ENCODE measurements at places on chromosomes 7 and 10.

DNA sequence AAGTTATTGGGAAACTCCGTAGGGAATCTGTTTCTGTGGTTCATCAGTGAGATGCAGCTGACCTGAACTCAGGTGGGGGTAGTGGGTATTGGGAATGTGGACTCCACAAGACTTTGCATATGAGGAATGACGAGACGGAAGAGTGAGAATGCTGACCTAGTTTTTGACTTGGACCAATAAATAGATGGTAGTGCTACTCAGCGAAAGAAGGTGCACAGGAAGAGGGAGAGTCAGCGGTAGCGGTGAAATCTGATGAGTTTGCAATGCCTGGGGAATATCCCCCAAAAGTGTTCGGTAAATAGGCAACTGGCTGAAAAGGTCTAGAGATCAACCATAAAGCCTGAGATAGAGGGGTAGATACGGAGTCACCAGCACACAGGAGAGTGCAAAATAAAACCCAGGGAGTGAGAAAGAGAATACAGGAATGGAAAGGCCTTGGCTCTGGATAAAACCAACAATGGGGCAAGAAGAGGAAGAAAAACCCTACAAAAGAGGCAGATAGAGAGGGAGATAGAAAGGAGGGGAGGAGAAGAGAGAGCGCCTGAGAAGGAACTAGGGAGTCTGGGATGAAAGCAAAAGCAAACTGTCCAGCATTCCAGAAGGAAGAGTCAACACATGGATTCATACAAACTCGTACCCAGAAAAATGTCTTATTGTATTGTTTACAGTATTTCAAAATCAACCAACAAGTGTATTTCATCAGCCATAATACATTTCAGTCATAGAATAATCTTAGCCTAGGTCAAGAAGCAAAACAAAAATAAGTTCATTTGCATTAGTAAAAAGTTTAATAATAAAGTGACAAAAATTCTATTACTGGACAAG, 5.4 kb downstream of the ARHGAP21 start:
- no peak for DNase-seq

GRCh38 chr7:42491106-42491505, 254.1 kb upstream of the GLI3 start:
- no peak for DNase-seq

DNA sequence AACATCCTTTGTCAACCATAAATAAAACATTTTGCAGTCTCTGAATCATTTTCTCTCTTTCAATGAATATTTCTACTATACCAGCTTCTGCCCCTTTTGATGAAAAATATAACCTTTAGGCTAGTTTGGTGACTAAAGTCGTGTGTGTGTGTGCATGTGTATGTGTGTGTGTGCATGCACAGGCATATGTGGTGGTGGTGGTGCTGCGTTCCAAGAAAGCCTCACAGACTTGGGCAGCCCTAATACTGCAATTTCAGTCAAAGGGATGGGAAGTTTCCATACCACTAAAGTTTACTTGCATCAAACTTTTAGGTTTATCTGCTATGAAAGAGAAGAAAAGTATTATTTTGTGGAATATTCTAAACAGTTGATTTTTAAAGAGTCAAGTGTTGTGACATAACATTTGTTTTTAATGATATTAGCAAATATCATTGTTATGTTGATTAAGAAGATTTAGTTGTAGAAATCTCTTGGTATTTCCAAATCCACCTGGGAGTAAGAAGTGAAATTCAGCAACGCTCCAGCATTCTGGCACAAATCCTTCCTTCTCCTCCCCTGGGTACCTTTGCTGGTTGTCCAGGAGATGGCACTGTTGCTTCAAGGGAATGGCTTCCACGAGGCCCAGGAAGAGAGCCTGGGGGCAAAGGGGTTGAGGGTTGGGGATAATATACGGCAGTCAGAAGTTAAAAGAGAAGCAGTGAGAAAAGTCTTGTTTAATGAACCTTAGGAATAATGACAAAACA, 41.5 kb downstream of the ASB4 start:
- no peak for DNase-seq

GRCh38 chr7:44172803-44173424, 16.3 kb downstream of the GCK start:
- no peak for DNase-seq

DNA sequence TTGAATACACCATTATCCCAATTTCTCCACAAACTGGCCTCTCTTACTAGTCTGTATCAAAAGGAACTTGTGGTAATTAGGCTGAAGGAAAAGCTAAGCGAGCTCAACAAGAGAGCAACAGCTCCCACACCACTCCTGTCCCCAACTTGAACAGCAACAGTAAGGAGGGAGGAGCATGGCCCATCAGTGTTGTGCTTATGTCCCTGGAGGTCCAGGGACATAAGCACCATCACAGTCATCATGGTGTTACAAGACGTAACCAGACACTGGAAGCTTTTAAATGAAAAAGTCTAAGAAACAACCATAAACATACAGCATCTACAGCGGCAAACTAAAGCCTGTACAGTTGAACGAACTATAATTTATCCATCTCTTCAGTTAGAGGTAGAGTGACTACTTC, 989 bp downstream of the ERLIN1 start:
- no peak for DNase-seq

GRCh38 chr7:32263611-32264010, 193.4 kb upstream of the PDE1C start:
- DNase-seq, result no peak

GRCh38 chr10:103276251-103276895, 565 bp upstream of the INA start:
- DNase-seq, result no peak

DNA sequence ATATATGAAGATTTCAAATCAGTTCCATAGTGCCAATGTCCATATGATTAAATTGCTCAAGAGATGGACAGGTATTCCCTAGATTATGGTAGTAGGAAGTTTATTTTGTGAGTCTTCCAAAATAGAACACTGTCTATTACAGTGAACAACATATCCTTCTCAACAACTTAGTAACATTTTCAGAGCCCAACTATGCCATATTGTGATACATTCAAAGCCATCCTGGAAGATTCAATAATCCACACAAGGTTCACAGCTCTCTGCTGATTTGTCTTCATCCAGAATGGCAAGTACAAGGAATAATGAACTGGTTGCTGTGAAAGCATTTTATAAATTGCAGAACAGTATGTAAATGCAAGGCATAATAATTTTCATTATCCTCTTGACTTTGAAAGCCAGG, 213.9 kb downstream of the CHRM2 start:
- DNase-seq, result no peak

GRCh38 chr10:23445591-23445990, 6.7 kb downstream of the OTUD1 start:
- no peak for DNase-seq

- no peak for DNase-seq
Measured at GRCh38 chr7:78226059-78226719, 427.6 kb downstream of the PHTF2 start.

GRCh38 chr7:131546583-131547141, 9.8 kb downstream of the PODXL start:
- no peak for DNase-seq

DNA sequence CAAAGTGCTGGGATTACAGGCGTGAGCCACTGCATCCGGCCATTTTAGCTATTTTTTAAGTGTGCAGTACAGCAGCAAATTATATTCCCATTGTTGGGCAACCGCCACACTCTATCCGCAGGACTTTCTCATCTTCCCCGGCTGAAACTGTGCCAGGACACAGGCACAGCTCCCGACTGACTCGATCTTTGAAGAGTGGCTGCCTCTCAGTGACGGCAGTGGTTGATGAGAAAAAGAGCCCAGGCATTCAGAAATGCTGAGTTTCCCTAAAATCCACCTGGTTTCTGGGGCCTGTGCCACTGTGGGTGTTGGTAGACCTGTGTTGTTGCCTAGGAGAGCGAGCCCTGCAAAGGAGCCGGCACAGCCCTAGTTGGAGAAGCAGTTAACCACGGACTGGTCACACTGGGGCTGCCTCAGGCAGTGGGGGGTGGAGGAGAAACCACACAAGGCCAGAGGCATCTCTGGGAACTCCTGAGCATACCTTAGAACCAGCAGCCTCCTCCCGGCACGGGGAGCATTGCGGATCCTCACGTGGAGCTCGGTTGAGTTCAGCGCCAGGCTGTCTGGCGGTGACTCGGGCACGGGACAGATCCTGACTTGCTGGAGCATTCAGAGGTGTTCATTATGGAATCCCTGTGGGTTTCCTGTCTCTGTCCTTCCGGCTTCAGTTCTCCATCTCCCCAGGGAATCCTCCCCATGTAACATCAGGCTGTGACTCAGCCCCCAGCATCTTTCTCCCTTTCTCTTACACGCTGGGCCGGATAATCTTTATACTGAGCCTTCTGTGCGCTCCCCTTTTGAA, 16.2 kb downstream of the PFKFB3 start:
- no peak for DNase-seq

DNA sequence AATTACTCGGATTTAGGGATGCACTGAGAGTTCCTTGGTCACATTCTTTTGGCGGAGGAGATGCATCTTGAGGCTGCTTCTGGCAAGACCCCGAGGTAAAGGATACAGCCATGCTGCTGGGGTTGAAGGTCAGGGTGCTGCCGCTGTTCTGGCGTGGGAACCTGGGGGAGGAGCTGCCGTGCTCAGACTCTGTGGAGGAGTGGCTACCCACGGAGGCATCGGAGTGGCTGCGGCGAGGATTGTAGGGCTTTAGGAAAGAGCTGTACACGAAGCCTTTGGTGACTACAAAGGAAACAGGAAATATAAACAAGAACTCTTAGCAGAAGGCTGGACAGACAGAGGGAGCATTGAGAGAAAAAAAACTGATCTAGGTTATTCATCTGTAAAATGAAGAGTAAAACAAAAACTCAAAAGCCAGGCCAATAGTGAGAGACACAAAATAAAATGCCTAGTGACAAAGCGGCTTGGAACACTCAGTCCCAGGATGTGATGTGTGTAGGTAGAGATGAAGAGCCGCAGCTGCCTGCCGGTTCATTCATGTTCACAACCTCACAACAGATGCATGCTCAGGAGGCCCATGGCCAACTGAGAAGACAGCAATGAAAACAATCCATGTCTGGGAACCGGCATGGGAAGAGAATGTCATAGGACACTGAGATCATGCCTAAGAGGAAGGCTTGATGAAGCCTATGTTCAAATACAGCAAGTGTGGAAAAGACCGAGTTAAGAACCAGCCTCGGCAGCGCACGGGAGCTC, 97.8 kb downstream of the ABCC2 start:
- DNase-seq, result no peak

- no peak for DNase-seq
Measured at GRCh38 chr10:50347394-50347802, 96.1 kb upstream of the ASAH2 start.

GRCh38 chr10:33139181-33139646, 181.2 kb upstream of the ITGB1 start:
- no peak for DNase-seq

DNA sequence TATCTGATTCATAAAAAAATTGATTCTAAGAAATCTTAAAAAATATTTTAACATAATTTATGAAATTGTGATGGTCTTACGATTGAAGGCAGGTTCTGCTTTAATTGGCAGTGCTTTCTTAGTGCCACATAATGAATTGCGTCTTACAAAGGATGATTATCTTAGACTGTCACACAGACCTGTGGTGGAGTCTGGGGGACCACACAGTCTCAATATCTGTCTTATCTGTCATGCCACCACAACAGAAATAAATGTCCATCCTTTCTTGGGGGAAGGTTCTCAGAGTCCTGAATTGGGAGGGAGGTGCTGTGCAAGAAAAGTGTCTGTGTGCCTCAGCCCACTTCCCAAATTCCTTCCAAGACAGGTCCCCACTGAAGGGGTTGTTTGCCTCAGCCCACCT, 34.0 kb downstream of the ZDHHC6 start:
- DNase-seq, result no peak

DNA sequence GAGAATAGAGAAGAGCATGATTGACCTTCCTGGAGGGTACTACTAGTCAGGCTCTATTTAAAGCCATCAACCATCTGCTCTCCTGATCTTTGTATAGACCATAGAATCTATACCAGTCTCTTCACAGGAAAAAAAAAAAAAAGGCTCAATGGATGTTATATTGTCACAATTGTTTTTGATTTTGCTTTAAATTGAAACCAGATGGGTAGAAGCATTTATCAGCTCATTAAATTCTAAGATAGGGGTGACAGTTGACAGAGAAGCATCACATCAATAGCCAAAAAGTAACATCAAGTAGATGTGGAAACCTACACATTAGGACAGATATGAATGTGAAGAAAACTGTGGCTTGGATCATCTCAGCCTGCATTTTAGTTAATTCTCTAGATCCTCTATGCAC, 558.9 kb upstream of the MBL2 start:
- no peak for DNase-seq

GRCh38 chr7:47885309-47885986, 62.8 kb downstream of the PKD1L1 start:
- DNase-seq, result no peak

DNA sequence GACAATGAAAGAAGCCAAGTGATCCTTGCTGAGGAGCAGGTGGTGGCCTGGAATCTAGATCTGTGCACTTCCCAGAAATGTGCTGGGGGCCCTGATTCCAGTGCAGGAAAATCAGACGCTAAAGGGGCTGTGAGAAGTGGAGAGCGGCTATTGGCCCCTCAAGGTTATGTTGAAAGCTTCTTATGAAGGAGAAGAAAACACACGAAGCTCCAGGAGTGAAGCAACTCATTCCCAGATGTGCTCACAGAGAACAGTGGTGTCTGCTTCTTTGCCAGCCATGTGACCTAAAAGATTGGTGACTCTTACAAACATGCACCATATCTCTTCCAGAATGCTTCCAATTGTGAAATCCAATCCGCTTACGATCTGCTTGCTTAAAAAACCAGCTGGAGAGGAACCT, 679.3 kb upstream of the IGFBP3 start:
- DNase-seq, result no peak

- DNase-seq, result no peak
Measured at GRCh38 chr7:108584211-108584610, 14.5 kb downstream of the DNAJB9 start.

- DNase-seq, result no peak
Measured at GRCh38 chr10:3948843-3949242, 163.8 kb upstream of the KLF6 start.

DNA sequence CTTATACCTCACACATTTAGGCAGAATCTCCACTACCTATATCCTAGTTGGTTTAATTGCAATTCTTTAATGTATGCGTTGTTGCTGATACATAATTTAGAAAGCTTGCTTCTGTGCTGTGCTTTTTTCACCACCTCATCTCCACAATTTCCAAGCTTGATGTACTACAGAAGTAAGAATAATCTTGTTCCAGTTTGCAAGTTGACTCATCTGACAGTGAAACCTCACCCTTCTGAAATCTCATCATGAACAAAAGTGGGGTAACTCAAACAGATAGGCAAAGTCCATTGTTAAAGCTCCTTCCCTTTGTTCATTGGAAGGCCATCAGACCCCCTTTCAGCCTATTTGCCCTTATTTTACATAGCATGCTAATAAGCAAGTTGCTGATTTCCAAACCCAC, 13.6 kb downstream of the EIF4EBP2 start:
- no peak for DNase-seq

- no peak for DNase-seq
Measured at GRCh38 chr10:34650156-34650555, 164.9 kb downstream of the PARD3 start.

- no peak for DNase-seq
Measured at GRCh38 chr7:97012365-97013133, 7.2 kb downstream of the DLX6 start.

DNA sequence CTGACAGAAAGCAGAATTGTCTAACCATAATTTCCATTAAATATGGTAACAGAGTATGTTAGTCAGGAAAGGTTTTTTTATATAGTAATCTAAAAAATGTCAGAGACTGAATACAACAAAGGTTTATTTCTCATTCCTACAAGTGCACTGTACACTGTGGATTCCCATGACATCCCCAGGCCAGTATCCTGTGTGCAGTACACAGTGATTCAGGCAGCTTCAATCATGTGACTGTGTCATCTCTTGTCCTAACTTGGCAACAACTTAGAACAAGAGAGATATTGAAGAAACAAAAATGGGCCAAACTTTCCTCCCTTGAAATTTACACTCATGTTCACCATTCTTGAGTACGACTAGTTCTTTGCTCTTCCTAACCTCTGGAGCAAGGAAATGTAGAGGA, 189.8 kb upstream of the SEMA3A start:
- DNase-seq, result no peak
